Choroid plexus epithelial cell (primary cell): ENCODE measurements at places on chromosomes 7 and 10.

DNA sequence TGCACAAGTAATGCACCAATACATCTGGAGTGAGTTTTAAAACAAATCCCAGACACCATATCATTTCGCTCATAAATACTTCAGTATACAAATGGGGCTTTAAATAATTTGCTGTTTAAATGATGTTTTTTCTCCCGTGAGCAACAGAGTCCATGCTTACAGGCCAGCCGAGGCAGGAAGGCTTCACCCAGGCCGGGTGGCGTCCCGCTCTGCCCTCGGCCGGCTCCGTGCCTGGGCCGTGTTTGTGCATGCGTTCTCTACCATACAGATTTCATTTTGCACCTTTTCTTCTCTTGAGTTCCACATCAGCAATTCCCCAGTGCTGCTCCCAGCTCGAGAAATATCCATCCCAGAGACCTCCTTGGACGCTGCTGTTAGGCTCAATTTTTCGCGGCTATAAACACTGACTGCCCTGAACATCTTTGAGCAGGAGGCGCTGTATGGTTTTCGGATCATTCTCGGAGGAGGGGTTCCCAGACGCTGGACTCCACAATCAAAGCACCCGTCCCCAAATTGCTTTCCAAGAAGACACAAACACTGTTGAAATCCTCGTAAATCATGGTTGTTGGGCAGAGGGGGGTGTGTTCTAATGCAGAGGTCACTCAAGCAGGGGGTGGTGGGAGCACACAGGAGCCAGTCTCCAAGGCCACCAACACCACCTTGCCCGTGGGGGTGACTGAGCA, 91.6 kb downstream of the MICALL2 start:
- no peak for DNase-seq

GRCh38 chr10:80598084-80598798, 60.5 kb downstream of the SH2D4B start:
- no peak for DNase-seq

GRCh38 chr7:126440542-126440941, 812.2 kb downstream of the GRM8 start:
- no peak for DNase-seq

- no peak for DNase-seq
Observed at GRCh38 chr10:99674762-99675161, 15.5 kb downstream of the ENTPD7 start.

DNA sequence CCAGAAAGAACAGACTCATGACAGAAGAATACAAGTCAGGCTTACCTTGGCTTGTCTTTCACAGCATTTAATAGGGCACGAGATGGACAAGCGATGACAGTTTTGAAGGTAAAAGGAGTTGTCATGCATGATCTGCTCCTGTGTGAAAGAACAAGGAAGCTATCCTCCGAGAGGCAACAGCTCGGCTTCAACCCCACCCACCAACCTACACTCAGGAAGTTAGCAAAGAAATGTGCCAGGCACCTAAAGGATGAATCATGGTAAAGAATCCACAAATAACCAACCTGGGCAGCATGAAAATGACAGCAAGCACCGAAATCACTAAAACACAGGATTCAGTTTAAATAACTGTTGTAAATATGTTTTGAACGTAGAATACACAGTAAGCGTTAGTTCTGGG, 700.2 kb downstream of the TYW1 start:
- no peak for DNase-seq

DNA sequence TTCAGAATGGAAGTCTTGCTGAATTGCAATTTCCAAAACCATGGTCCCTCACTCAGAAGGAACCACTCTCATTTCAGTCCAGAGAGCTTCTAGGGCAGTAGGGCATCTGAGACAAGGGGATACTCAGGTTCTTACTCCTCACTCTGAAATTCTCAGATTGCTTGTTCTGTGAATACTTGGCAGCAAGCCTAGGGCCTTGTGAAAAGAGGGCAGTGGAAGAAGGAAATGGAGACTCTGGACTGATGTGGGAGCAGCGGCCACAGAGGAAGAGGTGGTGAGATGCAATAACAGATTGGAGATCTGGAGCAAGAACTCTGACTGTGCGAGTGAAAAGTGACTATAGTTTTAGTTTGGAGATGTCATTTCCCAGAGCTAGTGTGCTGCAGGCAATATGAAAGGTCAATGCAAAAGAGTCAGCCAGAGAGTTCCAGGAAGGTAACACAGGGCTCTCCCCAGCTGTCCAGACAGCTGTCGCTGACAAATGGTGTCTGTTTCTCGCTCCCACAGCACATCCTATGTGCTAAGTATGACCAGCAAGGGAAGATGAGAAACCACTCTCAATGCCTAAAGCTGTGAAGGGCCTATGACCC, 291.6 kb upstream of the KIAA1217 start:
- DNase-seq: no peak

DNA sequence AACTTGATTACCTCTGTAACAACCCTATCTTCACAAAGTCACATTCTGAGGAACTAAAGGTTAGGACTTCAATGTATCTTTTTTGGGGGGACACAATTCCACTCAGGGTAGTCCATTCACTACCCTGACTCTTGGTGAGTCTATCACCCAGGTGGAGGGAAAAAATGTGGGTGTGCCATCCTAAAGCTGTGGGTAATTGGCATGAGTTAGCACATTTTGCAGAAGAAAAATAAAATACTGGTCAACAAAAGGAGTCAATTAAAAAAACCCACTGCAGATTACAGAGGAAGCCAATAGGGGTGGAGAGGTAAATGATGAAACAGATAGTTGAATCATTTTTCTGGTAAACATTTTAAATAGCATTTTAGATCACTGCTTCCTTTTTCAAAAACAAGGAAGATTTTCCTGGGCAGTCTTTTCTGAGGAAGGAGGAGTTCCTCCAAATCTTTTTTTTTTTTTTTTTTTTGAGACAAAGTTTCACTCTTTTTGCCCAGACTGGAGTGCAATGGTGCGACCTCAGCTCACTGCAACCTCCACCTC, 5.1 kb upstream of the BLVRA start:
- DNase-seq: no peak

DNA sequence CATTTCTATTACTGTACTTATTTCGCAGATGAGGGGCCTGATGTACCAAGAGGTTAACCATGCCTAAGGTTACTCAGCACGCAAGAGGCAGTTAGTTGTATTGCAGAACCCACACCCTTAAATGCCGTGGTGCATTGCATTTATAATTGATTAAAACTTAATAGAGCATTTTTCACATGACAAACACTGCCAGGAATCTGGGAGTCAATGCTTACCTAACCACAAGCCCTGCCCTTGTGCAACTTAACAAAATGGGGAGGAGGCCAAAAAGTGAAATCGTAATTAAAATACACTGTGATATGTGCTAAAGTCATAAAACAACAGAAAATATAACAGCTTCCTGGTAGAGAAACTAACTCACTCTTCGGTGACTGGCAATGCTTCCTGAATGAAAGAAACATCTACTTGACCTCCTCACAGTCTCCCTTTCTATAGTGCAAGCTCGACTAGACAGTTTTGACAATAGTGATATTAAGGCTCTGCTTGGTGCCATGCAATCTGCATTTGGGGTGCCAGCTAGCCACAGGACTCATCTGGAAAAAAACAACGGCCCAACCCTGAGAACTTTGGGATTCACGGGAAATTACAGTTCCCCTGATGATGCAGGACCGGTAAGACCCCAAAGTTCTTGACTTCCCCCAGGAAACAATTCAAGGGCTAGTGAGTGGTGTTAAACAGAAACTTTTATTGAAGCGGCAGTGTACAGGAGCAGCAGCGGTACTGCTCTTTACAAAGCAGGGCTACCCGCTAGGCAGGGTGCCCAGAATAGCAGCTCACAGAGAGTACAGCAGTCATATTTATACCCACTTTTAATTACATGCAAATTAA, 612.4 kb downstream of the TNS3 start:
- DNase-seq: peak; percentile 73

- DNase-seq: no peak
Observed at GRCh38 chr10:1724921-1725488, 12.3 kb downstream of the ADARB2 start.

- peak; percentile 64 for DNase-seq
Observed at GRCh38 chr7:84123965-84124547, 70.5 kb downstream of the SEMA3A start.

GRCh38 chr7:128453836-128454804, 1.6 kb upstream of the HILPDA start:
- peak; percentile 96 for DNase-seq

- DNase-seq: peak; percentile 99
Observed at GRCh38 chr10:102055647-102056419, at the start of gene ARMH3. Gene ARMH3 (minus strand): TSS chr10:102056173. CDS start chr10:102040114, 16,059 bp downstream.

DNA sequence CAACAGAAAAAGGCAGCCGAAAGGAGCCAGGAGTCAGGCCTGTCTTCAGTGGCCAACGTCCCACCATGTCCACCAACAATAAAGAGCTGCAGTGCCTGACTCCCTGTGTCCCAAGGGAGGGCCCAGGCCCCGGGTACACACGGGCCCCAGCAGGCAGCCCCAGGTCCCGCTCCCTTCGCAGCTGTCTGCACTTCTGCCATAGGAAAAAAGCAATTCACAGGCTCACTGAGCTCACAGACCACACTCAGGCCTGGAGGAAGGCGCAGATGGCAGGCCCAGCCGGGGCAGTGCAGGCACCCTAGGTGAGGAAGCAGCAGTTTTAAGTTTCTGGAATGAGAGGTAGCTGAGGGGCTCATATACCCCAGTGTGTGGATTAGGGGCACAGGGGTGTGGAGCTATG, 100.5 kb downstream of the PRKAG2 start:
- no peak for DNase-seq

DNA sequence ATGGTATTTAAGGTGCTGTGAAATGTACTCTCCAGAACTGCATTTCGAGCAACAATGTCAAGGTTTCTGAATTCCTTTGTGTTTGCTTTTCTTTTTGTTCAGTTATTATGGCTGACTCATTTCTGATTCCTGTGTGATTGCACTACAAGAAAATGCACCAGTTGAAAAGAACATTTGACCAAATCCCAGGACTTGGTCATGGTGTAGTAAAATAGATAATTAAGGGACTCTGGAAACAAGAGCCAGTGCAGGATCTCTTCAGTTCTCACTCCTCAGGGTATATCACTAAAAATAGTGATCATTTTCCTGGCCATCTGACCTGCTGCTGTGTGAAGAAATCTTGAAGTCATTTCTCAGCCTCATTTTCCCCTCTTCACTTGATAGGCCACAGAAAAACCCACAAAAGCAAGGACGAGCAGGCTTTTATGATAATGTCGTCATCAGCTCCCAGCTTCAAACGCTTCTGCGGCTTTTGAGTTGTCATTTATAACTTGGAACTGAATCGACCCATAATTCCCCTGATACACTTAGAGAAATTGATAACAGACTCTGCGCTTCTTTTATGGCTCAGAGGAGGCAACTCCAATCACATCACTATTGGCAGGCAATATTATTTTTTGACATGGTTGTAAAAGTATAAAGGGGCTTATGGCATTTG, 274.7 kb downstream of the HDAC9 start:
- peak; percentile 84 for DNase-seq

DNA sequence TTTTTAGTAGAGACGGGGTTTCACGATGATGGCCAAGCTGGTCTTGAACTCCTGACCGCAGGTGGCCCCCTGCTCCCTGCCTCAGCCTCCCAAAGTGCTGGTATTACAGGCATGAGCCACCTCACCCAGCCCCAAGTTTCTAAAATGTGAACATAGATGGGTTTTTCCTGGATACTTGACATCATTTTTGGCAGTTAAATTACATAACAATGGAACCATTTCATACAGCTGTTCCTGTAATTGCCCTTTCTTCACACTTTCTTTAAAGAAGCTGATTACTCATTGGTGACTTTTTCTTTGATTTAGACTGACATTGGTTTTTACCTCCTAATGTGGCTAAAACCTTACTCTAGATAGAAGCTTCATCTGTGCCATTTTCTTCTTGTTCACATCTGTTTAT, 5.9 kb downstream of the ZKSCAN1 start:
- DNase-seq: no peak

DNA sequence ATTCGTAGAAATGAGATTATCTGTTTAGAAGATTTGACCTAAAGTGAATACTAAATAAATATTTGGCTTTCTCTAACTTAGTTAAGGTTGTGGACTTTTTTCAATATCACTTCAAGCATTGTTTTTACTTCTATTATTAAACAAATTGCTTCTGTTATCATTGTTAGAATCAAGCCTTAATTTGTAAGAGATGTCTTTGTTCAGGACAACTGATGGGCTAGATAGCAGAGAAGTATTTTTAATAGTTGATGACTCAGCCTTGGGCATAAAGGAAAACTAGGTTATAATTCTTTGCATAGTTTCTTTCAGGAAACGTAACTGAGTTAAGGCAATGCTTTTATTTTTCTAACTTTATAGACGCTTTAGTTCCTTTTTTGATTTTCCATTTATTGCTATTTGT, 128.8 kb upstream of the SMIM30 start:
- peak; percentile 13 for DNase-seq

- no peak for DNase-seq
Observed at GRCh38 chr10:132208462-132209050, 21.8 kb downstream of the DPYSL4 start.

GRCh38 chr10:7409732-7410168, 1.1 kb downstream of the SFMBT2 start:
- DNase-seq: no peak

DNA sequence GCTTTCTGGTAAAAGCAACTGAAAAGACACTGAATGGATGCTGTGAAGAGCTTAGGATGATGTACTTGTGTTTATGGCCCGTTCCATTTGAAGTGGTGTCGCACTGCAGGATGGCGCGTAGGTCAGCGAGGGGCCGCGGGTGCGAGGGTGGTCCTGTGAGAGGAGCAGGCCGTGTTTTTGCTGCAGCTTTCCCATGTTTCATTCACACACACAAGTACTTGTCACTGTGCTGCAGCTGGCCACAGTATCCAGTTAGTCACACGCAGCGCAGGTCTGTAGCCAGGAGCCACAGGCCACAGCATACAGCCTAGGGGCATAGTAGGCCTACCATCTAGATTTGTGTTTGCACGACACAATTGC, 23.2 kb downstream of the WIPI2 start:
- no peak for DNase-seq

GRCh38 chr7:105352018-105352612, 36.6 kb downstream of the SRPK2 start:
- DNase-seq: peak; percentile 94

- no peak for DNase-seq
Observed at GRCh38 chr7:137669706-137670105, 177.1 kb downstream of the DGKI start.

- DNase-seq: no peak
Observed at GRCh38 chr7:37201876-37202198, 246.8 kb downstream of the ELMO1 start.

GRCh38 chr10:112490545-112490944, 43.5 kb downstream of the VTI1A start:
- DNase-seq: peak; percentile 39

- no peak for DNase-seq
Observed at GRCh38 chr7:43655584-43655983, 72.7 kb downstream of the STK17A start.

GRCh38 chr10:76403912-76404311, 972.5 kb downstream of the LRMDA start:
- no peak for DNase-seq

- no peak for DNase-seq
Observed at GRCh38 chr10:99537989-99538917, 5.5 kb downstream of the NKX2-3 start.
